Psoas muscle (tissue), 8 donors: ENCODE measurements at places on chromosomes 16 and 17. TPM values are rescaled to one million over a fixed set of nuclear protein-coding genes. Genes with fewer than 3 reads are reported as not detected.

PHKB gene
- polyA plus RNA-seq, result 82.0 TPM

METRN gene
- 28.0 TPM for polyA plus RNA-seq

SEC14L5 gene
- polyA plus RNA-seq, result 0.27 TPM

DLG4 gene
- polyA plus RNA-seq, result 5.8 TPM
